HS-5 (cell line): ENCODE measurements at places on chromosomes 5 and 9.
A peak's percentile ranks its signal among the peaks of the same experiment; 100 is the strongest.

GRCh38 chr5:6565492-6565891, 67.4 kb downstream of the NSUN2 start:
- DNase-seq, result no peak

DNA sequence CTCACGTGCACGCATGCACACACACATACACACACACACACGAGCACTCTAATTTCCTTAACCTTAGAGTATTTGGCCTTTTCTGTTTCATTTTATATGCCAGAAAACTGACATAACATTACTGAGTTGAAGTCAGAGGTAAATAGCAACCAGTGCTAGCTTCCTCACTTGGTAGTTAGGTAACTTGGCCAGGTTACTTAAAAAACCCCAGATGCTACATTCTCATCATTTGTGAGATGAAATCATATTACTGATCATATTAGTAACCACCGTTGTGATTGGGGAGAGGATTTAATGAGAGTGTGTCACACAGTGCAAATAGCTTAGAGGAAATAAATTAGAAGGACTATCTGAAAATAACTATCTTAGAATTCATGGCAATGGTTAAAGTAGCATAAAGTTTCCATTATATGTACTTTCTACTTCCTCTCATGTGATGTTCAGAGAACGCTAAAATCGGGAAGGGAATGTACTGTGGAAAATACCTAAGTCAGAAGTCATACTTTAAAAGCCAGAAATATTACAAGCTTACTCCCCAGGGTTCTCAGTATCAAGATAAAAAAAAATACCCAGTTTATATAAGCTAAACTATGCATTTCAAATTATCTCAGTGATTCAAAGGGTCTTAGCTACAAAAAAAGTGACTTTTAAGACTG, 120.5 kb downstream of the TUSC1 start:
- DNase-seq, result peak; percentile 8

GRCh38 chr9:26012797-26013196, 334.6 kb upstream of the TUSC1 start:
- peak; percentile 9 for DNase-seq

- DNase-seq, result no peak
Measured at GRCh38 chr5:90345684-90346083, 63.9 kb downstream of the CETN3 start.

GRCh38 chr5:79827159-79827629, 137.6 kb downstream of the CMYA5 start:
- DNase-seq, result no peak

DNA sequence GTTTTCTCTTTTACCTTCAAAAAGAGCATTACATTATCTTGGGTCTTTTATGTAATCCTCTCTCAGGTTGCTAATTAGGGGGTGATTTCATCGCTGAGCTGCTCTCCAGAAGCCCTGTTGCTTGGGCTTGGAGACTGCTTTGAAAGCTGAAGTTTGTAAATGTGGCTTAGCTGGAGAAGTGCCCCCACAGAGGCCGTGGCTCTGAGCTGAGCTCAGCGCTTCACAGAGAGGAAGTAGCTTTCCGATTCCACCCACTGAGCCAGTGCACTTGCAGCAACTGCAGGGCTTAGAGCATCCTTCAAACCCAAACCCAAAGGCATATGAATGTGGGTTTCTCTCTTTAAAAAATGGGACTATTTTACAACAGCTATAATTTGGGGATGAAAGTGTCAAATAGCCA, 13.7 kb upstream of the NXNL2 start:
- no peak for DNase-seq

DNA sequence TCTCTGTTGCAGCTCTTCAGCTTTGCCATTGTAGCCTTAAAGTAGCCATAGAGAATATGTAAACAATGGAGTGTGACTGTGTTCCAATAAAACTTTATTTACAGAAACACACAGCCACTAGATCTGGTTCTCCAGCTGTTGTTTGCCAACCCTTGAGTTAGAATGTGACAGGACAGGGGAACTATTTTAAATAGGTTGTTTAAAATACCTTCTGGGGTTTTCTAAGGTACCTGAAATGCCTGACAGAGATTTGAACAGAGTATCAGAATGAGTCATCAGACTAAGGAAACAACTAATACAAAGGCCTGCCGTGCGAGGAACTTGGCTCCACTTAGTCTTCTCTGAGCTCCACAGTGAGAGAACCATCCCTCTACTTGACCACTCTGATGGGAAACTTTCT, 85.4 kb downstream of the HSD17B4 start:
- no peak for DNase-seq

DNA sequence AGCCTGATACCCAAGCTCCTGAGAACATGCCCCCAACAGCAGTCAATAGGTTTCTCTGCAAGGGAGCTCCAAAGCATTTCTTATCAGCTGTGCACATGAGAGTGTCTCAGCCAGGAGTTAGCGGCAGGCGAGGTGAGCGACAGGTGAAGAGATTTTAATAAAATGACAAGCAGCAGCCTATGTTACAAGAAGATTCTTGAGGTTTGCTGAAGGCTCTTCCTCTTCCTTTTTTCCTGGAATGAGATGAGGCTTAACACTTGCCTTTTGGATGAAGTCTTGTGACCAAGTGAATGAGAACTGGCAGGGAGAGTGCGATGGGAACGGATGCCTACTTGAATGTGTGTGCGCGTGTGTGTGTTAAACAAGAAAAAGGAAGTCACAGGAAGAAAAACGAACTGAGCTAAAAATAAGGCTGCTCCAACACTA, 76.1 kb downstream of the SHB start:
- DNase-seq, result no peak

DNA sequence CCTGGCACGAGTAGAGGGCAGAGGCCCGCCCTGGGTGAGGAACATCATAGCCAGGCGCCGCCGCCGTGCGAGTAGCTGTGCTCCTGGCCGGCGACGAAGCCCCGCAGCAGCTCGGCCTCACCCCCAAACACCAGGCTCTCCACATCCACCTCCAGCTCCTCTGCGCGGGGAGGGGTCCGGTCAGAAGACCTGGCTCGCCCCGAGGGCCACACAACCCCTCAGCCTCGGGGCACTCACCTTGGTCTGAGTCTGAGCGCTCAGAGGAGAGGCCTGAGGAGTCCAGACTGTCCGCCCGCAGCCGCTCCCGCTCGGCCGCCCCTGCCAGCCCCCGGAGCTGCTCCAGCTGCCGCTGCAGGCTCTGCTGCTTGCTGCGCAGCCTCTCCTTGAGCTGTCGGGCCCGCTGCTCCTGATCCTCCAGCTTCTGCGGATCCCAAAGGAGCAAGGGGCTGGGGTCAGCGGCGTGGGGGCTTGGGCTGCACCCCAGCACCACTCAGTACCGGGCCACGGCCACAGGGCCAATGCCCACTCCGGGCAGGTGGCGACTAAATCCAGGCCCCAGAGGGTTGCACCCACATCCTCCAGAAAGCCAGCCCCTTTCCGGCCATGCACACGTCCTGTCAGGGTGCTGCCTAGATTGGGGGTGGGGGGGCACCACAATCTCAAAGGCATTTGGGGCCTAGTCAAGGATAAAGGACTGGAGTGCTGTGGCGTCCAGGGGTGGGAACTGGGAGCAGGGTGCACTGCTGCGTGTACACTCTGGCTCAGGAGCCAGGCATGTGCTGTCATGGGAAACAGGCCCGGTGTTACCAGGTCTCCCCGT, 3.9 kb downstream of the MXD3 start:
- DNase-seq, result no peak

- DNase-seq, result no peak
Measured at GRCh38 chr5:83322273-83322924, 149.1 kb upstream of the VCAN start.

DNA sequence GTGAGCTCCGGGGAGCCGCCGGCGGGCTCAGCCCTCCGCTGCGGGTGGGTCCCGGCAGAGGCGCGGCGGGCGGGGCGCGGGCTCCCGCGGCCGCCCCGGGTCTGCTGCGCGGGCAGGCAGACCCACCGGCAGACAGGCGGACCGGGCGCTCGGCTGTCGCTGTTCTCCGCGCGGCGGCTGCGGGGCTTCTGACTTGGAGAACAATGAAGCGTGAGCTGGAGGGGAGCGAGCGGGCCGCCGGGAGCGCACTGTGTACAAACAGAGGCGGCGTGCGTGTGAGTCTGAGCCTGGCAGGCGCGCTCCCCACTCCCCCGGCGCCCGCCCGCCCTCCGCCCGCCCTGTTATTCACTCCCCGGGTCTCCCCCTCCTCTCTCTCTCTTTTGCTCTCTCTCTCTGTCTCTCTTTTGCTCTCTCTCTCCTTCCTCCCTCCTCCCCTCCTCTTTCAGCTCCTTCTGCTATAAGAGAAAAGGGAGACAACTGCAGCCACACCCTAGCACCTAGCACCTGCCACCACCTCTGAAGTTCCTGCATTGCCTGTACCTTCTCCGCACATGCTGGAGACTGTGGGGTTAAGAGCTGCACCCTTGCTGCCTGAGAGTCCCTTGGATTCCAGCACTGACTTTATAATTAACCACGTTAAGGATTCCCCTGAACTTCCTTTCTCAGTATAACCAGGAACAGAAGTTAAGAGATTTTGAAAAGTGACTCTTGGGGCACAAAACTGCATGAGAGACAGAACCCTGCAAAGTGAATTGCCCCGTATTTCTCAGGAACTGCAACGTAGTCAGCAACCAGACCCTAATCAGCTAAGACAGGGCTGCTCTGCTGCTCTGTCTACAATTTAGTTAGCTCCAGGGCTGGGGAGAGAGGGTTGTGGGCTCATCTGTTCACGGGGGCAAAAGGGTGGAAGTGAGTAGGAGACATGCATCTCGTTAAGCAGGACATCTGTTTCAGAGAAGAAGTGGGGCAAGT, at the start of gene EDIL3:
Gene EDIL3, minus strand, starts transcription at position 277 of the 972 bp plus-strand sequence. CDS start 506 bp downstream, outside the sequence.
- DNase-seq, result no peak

GRCh38 chr9:93256878-93257807, 73.2 kb downstream of the WNK2 start:
- DNase-seq, result no peak

DNA sequence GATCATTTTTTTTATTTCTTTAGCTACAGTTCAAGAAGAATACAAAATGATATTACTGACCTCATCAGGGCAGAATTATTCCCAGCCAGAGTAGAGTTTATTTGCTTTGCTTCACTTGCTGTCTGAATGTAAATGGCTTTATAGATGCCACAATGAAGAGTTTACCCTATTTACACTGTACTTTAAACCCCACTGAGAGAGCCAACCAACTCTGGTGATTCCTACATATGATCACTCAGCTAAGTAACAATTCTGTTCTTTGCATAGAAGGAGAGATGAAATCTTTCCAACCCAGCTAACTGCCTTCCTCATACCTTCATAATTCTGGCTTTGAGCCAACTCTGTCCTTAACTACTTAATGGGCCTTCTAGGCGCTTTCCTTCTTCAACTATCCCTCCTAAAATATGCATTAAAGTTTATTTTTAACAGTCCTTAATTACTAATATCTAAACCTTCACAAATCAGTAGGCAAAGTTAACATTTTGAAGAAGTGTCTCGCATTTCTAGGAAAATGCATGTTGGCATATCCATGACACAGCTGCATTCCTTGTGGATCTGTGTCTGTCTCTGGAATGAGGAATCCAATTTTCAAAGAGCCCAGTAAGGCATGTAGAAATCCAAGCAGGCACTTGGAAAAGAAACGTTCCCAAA, 284.8 kb upstream of the GRAMD2B start:
- DNase-seq, result peak; percentile 9

DNA sequence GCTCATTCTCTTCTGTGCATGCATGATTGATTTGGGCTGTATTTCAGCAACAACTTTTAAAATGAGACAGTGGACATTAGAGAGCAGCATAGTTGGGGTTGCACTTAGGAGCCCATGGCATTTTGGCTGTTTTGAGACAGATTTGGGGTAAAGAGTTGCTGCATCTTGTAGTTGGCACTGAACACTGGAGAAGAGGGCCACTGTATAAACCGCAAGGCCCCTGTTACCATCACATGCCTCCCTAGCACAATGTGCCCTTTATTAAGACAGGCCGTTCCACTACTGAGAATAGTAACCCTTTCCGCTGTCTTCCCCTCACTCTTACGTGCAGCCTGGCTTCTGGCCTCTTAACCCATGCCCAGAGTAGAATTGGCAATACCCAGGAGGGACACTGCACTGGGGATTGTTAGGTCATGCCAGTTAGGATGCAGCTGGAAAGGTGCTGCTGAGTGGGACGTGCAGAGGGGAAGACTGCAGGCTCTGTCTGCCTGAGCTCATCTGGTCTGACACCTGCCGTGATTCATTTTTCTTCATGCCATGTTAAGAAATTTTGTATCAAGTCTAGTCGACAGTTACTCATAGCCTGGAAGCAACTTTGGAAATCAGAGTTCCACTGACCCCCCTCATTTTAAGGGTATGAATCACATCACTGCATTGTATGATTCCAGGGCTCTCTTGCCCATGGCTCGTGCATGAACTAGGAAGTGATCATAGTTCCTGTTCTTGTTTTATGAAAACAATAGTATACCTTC, 146.9 kb upstream of the DMRT1 start:
- peak; percentile 92 for DNase-seq

GRCh38 chr5:57007344-57007743, 55.4 kb upstream of the MIER3 start:
- no peak for DNase-seq

GRCh38 chr9:90446200-90446948, 196.2 kb downstream of the DIRAS2 start:
- no peak for DNase-seq

GRCh38 chr5:1199649-1200494, 1.5 kb upstream of the SLC6A19 start:
- no peak for DNase-seq

GRCh38 chr9:16207161-16207560, 654.3 kb downstream of the CCDC171 start:
- DNase-seq, result peak; percentile 29

GRCh38 chr5:174459071-174459702, 265.2 kb upstream of the MSX2 start:
- DNase-seq, result no peak

DNA sequence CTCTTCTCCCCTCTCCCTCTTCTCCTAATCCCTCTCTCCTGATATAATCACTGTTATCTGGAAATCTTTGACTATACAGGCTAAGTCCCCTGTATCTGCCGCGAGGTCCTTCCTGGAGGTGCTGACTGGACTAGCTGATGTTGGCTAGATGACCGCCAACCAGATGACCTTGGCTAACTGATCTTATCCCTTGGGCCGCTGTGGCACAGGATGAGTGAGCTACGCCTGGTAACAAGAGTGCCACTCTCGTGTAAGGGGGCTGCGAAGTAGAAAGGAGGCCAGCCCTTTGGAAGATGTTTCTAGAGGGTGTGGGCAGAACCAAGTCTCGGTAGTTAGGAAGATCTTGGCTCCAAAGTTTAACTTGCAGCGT, 345 bp upstream of the PRRC1 start:
- peak; percentile 9 for DNase-seq

DNA sequence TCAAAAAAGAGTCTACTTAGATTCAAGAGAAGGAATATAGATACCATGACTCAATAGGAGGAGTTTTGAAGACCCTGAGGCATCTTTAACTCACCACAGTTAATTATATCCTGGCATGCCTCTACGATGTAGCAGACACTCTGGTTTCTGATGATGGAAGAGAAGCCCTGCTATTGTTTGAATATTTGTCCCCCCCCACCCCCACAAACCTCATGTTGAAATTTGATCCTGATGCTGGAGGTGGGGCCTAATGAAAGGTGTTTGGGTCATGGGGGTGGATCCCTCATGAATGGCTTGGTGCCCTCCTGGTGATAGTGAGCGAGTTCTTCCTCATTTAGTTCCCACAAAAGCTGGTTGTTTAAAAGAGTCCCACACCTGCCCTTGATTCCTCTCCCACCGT, 147.9 kb upstream of the TBCA start:
- DNase-seq, result no peak
